Activated CD4-positive, alpha-beta T cell treated with anti-CD3 and anti-CD28 coated beads, Interleukin-2, amount 10 ng/mL, durations not matched to agents 7 days and 5 days (primary cell): ENCODE measurements at places on chromosomes 7 and 10.
A peak's percentile ranks its signal among the peaks of the same experiment; 100 is the strongest.

- DNase-seq, result no peak
Measured at GRCh38 chr10:49290607-49291006, 8.4 kb upstream of the C10orf71 start.

- DNase-seq, result no peak
Measured at GRCh38 chr10:95122736-95123135, 53.4 kb upstream of the CYP2C8 start.

DNA sequence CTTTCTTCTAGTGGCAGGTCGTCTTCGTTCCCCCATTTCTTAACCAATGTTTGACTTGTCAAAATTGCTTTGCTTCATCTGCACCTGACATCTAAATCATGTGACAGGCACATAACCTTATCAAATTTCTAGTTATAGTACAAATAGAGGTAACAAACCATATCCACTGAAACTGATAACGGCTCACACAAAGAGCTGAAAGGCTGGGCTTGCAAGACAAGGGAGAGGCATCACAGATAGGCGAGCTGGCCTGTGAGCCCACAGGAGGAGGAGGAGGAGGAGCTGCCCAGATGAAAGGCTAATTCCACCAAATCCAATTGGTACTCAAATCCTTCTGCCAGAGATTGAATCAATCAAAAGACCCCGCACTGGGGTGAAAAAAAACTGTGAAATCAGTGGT is 80.2 kb upstream of the NEBL start:
- DNase-seq, result no peak

GRCh38 chr7:47314728-47315607 is 266.9 kb downstream of the TNS3 start:
- no peak for DNase-seq

DNA sequence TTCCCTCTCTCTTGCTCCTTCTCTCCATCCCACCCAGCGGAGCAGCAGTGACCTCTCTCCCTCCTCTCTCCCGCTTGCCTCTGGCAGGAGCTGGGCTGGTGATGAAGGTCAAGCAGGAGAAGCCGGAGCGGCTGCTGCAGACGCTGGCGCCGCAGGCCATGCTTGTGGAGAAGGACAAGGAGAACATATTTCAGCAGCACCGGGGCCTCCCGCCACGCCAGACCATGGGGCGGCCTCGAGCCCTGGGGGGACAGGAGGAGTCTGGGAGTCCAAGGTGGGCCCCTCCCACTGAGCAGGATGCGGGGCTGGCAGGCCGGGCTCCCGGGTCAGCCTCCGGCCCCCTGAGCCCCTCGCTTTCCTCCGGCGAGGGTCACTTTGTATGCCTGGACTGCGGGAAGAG is 17.3 kb downstream of the ZNF775 start:
- no peak for DNase-seq

GRCh38 chr10:14873090-14873760 is 5.4 kb upstream of the SUV39H2 start:
- no peak for DNase-seq

DNA sequence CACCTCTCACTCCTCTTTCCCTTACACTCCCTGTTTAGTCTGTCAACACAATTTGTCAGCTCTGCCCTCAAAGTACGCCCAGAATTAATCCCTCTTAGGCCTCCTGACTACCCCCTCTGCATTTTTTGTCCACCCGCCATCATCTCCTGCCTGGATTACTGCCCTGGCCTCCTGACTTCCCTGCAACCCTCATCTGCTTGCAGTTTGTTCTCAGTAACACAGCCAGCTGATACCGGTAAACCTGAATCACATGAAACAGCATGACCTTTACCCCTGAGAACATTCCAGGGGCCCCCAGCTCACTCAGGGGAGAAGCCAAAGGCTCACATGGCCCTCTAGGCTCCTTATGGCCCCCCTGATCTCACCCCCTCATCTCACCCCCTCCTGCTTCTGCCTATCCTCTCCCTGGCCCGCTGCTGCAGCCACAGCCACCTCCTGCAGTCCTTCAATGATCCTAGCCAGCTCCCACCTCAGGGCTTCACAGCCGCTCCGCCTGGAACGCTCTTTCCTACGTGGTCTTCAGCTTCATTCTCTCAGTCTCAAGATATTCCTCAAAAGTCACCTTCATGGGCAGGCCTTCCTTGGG is 8.9 kb downstream of the C10orf53 start:
- DNase-seq, result no peak

GRCh38 chr7:76394957-76395356 is 14.5 kb downstream of the SSC4D start:
- DNase-seq, result no peak

DNA sequence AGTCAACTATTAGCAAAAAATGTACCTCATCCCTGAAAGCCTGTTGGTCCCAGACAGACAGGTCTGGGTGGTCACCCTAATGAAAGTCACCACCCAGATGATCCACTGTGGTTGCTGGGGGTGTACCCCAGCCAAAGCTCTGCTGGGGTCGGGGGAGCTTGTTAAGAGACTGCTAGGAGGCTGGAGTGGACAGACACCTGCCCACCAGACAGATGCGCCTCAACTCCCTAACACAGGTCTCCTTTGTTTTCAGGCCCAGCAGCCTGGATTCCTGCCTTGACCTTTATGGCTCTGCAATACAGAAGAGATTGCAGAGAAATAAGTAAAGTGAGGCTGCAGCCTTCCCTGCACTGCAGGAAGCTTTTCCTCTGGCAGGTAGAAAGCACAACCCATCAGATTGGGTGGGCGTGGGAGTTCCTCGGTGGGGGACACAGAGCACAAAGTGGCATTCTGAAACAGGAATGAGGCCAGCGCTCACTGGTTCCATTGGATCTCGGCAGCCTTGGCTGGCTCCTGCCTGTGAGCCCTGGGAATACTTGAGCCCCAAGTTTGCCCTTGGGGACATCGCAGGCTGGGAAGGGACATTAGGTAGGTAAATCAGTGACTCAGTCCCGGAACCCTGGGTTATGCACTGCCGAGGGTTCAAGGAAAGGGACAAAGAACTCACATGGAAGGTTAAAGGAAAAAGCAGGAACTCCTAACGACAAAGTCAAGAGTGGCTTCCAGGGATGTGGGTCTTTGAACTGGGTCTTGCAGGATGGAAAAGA is 18.0 kb upstream of the ZNF488 start:
- no peak for DNase-seq

DNA sequence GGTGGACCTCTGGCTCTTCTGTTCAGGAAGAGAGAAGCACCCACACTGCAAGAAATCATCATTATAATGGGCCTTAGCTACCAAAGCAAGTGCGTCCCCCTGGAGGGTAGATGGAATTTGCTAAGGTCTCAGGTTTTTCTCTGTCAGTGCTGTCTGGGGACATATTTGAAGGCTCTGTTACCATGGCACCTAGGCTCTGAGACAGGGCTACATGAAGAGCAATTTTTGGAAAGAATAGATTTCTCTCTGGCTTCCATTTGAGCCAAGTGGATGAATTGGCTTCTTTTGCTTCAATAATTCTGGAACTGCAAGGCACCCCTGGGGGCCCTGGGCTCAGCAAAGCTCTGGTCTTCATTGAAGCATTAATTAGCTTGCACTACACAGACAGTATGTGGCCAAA is 349.1 kb upstream of the GALNT17 start:
- no peak for DNase-seq

- DNase-seq, result no peak
Measured at GRCh38 chr7:158068853-158069252, 518.8 kb downstream of the PTPRN2 start.

DNA sequence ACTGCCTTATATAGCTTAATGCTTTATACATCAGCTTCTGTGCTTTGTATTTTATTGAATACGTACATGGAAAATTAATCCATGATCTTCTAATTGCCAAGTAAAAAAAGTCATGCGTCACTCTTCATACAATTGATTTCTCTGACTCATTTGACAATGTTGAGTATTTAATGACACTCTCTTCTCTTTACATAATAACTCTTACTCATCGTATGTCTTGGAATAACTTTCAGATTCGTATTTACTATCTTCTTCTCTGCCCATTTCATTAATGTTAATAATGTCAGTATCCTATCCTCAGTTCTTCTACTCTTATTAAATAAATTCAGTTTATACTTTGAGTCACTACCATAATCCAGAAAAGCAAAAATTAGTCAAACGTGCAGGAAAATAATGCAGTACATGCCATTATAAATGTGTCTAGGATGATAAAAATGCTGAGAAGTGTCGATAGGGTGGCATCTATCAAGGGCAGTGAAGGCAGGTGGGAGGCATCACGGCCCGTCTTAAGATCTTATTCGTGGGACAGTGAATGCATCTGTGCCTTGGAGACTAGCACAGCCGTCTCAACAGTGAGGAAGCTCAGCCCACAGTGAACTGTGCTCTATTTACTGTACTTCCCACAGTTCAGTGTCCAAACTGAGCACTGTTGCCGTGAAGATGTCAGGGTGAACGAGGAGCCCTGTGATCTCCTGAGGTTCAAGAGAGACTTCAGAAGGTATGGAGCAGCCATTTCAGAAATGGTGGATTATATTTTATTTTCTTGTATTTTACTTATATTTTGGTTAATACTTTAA is 39.8 kb upstream of the AKR1E2 start:
- no peak for DNase-seq

DNA sequence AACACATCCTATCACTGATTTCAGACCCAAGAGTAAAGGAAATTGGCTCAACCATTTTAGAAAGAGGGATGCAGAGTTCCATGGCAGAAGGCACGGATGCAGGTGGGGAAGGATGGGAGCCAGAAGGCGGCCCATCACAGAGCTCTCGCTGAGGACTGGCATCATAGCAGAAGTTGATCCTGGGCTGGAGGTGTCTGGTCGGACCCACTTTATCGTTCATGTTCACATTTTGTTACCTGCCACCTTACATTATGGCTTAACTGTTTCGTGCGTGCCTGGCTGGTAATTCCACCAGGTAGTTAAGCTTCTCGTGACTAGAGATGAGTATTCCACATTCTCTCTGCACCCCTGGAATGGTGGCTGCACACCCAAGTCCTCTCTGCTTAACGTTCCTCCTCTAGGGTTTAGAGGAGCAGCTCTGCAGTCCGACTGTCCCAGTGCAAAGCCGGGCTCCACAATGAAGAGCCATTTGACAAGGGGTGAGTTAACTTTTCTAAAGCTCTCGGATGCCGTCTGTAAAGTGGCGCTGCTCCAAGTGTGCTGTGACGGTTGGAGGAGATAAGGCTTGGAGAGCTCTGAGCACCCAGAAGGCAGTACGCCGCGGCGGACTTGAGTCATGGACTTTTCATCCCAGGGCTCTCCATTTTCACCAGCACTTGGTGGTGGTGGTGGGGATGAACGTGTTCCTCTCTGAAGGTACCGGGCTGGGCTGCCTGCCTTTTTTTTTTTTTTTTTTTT is 157.1 kb upstream of the SHH start:
- no peak for DNase-seq

GRCh38 chr7:17054206-17054605 is 172.4 kb upstream of the AGR3 start:
- no peak for DNase-seq

GRCh38 chr7:45921699-45922519 is 837 bp upstream of the IGFBP3 start:
- no peak for DNase-seq

DNA sequence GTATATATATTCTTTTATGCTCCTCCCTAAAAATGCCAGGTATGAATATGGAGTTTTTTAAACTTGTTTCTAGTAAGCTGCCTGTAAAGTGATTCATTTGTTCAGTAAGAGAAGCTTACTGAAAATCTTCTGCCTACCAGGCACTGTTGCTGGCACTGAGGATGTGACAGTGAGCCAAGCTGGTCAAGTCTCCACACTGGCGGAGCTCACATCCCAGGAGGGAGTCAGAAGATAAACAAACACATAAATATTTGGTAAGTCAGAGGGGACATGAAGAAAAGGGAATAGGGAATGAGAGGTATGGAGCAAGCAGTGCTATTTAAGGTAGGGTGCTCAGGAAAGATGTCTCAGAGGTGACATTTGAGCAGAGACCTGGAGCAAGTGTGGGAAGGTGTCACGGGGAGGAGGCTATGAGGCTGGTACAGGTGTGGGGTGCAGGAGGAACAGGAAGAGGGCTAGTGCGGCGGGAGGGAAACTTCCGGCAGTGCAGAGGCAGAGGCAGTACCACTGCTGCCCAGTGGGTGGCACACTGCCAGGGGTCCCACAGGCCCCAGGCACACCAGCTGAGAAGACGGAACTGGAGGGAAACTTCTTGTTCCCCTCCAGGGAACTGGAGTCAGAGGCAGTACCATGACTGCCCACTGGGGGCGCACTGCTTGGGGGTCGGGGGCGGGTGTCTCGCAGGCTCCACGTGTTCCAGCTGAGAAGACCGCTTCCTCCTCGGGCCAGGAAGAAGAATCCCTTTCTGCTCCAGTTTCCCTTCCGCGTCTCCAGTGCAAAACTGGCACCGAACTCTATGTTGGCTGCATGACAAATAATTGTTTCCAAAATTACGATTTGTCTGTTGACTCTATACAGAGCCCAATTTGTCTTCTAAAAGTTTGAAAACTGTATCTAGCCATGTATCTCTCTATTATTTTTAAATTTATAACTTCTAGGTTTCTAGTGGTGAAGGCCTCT is 161.0 kb downstream of the TEX36 start:
- DNase-seq, result peak; percentile 11

DNA sequence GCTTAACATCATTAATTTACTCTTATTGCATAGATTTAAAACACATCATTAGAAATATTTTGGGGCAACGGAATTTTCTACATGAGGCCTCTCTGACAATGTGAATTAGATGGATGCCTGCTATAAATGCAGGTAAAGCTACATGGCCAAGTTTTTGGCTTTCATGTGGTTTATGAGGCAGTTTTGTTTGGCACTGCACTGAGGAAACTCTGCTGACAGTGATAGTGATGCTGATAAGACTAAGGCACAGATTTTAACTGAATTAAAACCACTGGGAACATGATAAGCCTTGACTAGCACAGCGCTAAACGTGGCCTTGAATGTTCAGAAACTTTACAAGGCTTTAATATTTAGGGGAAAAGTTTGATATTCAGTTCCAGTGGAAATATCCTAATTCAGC is 114.3 kb upstream of the NOBOX start:
- DNase-seq, result peak; percentile 9

DNA sequence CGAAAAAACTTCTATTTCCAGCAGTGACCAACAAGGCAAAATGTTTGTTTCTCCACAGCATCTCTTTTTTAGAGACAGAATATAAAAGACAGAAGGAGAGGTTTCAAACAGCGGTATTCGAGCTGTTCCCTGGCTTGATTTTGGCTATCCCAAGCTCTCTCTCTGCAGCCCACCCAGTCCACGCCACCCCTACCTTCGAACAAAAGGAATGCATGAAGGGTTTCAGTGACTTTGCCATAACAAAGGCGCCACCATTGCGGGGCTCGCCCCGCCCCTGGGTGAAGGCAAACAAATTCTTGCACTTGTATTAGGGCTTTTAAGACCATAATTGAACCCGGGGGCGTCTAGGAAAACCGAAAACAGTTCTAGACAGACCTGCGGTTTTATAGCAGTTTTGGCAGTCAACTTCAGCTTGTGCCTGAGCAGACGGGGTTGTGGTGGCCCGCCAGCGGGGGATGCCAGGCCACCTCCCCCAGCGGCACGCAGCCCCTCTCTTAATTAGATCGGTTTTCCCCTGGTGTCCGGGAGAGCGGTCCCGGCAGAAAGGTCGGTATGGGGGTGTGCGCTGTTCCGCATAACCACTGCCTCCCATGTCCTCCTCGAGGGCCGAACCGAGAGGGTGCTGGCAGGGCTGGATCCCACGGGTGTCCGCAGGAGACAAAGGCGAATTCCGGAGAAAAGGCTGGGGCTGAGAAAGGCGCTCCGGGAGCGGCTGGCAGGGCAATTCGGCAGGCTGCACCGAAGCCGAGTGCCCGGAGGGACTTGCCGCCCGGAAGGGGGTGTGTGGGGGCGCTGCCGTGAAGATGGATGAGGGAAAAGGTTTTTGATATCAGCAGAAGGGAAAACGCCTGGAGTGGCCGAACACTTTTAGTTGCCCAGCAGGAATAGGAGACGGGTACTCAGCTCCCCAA is 2.7 kb upstream of the HOXA11 start:
- no peak for DNase-seq

- DNase-seq, result peak; percentile 3
Measured at GRCh38 chr10:43041422-43042342, 35.2 kb upstream of the RET start.

- DNase-seq, result no peak
Measured at GRCh38 chr7:40694026-40694809, 559.4 kb downstream of the SUGCT start.
